ENCODE measurements at places on chromosomes 4 and X.

DNA sequence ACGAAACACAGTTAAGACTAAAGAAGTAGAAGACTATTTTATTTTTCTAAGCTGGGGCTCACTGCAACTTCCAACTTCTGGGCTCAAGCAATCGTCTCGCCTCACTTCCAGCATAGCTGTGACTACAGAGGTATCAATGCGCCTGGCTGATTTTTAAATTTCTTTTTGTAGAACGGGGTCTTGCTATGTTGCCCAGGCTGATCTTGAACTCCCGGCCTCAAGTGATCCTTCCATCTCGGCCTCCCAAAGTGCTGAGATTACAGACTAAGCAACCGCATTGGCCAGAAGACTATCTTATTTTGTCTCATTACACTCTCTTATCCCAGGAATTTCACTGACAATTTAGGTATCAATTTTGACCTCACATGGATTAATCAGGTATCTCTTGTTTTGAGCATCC is 1.2 kb downstream of the LAMTOR3 start:
- no peak for DNase-seq

DNA sequence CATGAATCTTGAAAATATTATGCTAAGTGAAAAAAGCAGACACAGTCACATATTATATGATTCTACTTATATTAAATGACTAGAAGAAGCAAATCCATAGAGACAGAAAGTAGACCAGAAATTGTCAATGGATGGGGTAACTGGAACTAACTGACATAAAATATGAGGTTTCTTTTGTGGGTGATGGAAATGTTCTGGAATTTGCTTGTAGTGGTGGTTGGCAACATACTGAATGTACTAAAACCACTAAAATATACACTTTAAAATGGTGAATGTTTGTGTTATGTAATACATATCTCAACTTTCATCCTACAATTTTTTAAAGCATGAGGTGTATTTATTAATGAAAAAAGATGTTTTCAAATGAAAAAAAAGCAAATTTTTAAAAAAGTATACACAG is 14.7 kb downstream of the CNOT6L start:
- no peak for DNase-seq

- DNase-seq = no peak
Measured at GRCh38 chr4:2068566-2068965, 9.4 kb downstream of the NAT8L start.

- no peak for DNase-seq
Measured at GRCh38 chrX:141814213-141814857, 23.8 kb upstream of the MAGEC3 start.

GRCh38 chr4:10003666-10004065 is 17.6 kb downstream of the SLC2A9 start:
- DNase-seq = no peak

- DNase-seq = no peak
Measured at GRCh38 chr4:128846063-128846462, 36.6 kb downstream of the JADE1 start.

GRCh38 chrX:129510331-129510730 is 13.0 kb downstream of the SMARCA1 start:
- no peak for DNase-seq

DNA sequence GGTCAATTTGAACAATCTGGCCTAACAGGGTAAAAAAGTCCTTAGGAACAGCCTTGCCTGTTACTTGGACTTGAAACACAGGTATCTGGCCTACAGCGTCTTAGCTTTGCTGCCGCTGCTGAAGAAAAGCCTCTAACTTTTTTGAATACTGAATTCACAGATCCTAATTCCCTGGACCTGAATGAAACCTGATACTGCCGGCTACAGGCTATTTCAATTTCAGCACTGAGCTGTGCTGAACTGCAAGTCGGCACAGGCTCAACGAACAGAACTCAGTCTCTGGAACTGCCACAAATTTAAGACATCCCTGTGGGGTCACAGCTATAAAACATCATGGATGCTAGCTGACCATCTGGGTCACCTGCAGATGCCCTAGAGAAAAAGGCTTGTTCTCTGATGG is 7.2 kb downstream of the NR0B1 start:
- DNase-seq = no peak

- no peak for DNase-seq
Measured at GRCh38 chr4:39729557-39729956, 31.6 kb downstream of the UBE2K start.

GRCh38 chr4:141375855-141376254 is 155.2 kb downstream of the ZNF330 start:
- no peak for DNase-seq

- no peak for DNase-seq
Measured at GRCh38 chr4:18397681-18398390, 376.3 kb upstream of the LCORL start.

- no peak for DNase-seq
Measured at GRCh38 chr4:81197864-81198524, 17.0 kb downstream of the PRKG2 start.

DNA sequence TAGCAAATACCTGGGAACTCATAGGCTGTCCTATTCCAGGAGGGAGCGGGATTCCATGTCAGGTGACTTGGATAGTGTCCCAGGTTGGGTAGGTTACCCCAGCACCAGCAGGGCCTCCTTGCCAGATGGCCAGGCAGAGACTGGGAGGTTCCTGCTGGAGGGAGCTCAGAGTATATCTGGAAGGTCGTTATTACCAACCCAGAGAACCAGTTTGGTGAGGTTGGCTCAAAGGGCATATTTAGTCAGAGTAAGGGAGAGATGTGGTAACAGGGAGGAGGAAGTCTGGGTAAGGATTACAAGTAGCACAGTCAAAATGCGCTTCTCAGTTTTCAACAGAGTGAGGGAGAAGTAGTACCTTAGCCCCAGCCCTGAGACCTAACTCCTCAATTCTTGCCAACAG is 53.3 kb upstream of the LNX1 start:
- DNase-seq = no peak

- DNase-seq = no peak
Measured at GRCh38 chrX:132412208-132412607, 76.6 kb downstream of the MBNL3 start.

DNA sequence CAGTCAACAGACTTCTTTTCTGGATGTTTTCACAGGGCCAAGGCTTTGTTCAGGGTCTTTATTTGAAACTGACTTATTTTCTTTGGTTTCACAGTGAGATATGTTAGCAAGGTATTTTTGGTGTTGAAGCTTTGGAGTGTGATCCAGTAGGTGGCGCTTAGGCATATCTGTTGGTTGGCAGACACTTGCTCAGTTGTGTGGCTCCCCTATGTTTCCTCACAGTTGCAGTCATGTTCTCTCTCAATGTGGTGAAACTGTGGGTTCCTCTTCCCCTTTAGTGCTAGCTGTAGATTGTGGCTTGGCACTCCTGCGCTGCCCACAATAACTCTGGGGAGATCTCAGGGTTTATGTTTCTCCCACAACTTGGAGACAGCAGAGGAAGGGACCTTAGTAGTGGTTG is 460.8 kb downstream of the SLITRK2 start:
- DNase-seq = no peak

DNA sequence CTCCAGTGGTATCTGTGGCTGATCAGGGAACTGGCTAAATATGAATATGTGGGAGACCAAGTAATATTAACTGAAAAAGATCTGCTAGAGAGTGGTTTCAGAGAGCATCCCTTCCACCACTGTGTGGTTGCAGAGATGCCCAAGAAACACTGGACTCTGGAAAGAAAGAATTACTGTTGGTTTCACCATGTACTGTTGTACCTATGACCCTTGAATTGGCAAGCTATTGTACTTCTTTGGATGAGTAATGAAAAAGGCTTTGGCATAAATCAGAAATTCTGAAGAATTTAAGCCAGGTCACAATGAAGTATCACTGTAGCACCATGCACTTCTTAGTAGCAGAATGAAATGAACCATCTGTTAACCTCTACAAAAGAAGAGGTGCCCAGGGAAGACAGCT is 134.4 kb upstream of the INTU start:
- no peak for DNase-seq

DNA sequence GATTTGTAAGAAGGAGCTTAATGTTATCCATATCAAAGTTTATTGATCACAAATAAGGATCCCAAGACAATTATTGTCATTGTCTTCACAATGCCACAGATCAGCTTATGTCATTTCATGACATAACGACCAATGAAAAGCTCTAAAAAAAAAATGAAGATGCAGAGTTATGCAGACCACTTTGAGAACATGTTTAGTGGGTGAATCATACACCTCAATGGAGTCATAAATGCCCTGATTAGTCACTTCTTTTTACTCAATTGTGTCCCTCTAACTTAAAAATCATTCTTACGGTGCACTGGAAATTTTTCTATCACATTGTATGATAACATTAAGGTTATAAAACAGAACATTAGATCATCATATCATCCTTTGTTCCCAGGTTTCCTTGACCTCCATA is 87.6 kb upstream of the GABRG1 start:
- no peak for DNase-seq

DNA sequence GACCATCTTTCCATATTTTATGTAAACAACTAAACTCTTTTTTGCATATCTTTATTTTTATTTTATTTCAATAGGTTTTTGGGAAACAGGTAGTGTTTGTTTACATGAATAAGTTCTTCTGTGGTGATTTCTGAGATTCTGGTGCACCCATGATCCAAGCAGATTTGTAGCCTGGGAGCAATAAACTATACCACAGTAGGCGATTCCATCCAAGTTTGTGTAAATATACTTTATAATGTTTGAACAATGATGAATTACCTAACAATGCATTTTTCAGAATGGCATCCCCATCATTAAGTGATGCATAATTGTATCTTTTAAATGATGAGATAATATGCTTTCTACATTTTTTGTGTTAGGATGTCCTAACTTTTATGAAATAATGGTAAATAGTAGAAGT is 39.2 kb upstream of the CYSLTR1 start:
- DNase-seq = no peak

DNA sequence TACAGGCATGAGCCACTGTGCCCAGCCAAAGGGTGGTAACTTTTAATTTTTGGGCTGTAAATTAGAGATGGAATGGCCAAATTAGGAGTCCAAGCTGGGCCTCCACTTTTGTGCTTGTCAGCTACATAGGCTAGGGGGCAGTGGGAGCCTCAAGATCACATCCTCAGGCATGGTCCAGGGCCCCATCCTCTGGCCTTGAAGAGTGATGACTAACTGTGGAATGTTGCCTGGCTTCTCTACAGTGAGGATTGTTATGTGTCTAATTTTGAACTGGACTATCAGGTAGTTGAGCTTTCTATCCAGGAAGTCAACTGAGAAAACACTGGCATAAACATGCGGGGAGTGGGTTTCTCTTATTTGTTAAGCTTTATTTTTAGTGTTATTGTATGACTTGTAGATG is 33.0 kb downstream of the CCNG2 start:
- DNase-seq = no peak

DNA sequence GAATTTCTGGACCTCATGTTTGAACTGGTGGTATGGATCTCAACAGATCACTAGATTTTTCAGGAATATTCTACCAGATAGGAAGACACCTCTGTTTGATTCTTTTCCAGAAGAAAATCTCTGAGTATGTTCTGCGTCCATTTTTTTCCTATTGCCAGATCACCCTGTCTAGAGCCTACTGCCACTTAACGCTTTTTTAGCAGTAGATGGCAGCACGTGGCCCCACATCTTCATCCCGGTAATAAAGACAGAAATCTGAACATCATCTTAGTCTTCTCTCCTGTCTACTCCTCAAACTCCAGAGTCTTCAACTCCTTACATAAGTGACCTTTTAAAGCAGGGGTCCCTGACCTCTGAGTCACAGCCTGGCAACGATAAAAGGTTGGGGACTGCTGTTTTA is 184.7 kb downstream of the TMA16 start:
- DNase-seq = no peak

- no peak for DNase-seq
Measured at GRCh38 chr4:633976-634598, 8.7 kb downstream of the PDE6B start.

- DNase-seq = peak; percentile 77
Measured at GRCh38 chrX:44542567-44543325, at the start of gene FUNDC1. TSS of gene FUNDC1 (minus strand) at chrX:44542859. CDS start at chrX:44542832, 27 bp downstream.

DNA sequence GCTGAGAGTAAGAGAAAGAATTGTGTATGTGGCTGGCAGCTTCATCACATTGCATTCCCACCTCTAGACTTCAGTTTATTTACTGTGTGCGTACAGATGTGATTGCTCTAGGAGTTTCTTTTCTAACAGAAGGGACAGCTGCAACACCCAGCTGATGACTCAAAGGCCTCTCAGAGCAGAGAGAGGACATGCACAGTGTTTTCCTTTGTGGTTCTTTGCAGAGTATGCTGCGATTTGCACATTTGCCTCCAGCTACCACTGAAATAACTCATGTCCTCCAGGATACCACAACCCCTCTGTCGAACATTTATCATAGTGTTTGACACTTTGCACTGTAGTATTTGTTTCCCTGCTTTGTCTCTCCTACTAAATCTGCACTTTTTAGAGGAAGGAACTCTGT is 294.1 kb downstream of the STIM2 start:
- no peak for DNase-seq

DNA sequence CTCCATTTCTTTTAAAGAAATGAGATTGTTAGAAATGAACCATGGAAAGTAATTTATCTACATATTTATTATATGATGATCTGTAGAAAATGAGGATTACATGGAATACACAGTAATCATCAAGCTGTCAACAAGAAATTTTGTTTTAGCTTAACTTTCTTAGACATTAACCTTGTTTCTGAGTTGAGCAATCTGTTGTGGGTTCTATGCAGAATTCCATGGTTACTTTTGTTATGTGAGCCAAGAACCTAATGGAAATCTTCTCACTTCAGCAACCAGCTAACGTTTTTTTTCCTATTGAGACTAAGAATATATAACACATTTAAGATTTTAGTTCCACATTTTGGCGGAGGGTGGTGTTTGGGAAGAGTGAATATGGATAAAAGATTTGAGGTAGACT is 136.1 kb upstream of the SLC4A4 start:
- DNase-seq = no peak

DNA sequence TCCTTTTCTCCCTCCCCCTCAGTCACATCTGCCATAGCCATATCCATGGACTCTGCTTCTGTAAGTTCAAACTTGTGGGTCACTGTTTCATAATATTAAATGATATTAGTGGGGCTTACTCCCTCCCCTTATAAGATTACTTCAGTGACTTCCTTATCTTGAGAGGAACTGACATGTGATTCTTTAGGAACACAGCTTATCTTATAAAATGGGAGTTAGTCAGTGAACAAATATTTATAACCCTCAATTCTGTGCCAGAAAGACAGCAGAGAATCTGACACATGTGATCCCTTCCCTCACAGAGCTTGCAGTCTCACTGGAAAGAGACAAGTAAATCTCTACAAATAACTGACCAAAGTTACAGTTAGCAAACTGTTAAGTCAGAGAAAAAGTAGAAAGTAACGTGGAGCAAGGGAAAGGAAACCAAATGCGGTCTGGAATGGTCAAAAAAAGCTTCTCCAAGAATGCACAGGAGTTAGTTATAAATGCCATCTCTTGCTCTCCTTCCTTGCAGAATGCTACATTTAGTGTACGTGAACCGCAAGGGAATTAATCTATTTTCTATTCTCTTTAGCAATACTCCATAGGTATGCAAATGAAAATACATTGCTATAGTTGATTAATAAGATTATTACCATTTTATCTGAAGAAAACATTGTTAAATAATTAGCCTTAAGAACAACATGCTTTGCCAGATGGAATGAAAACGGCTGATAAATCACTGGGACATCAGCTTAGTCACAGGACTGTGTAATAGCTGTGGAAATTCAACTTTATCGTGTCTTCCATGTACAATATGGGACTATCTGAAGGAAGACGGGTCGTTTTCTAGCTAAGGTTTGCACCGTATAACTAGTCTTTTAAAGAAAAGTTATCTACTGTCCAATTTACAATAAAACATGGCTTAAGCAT is 29.0 kb downstream of the SGMS2 start:
- no peak for DNase-seq
